ENCODE measurements at places on chromosomes 12 and 14.

GRCh38 chr14:72515779-72516770, 377.8 kb downstream of the DPF3 start:
- no peak for DNase-seq

- no peak for DNase-seq
These were observed 3.0 kb upstream of the FAM234B start for GRCh38 chr12:13041224-13041623.

GRCh38 chr14:105207996-105208737, 27.1 kb upstream of the NUDT14 start:
- no peak for DNase-seq

DNA sequence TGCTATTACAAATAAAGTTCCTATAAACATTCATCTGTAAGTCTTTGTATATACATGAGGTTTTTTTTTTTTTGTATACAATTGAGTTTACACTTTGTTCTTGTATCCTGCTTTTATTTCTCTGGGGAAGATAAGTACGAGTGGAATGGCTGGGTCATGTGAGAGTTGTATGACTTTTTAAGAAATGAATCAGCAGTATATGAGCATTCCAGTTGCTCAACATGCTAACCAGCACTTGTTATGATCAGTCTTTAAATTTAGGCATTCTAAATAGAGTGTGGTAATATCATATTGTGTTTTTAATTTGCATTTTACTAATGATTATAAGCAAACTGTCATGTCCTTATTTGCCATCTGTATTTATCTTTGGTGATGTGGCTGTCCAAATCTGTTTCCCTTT, 44.7 kb upstream of the AMIGO2 start:
- DNase-seq = no peak

GRCh38 chr14:63650256-63650952, 8.7 kb upstream of the WDR89 start:
- no peak for DNase-seq

- no peak for DNase-seq
These were observed 329.6 kb downstream of the ADGRD1 start for GRCh38 chr12:131283191-131283861.

DNA sequence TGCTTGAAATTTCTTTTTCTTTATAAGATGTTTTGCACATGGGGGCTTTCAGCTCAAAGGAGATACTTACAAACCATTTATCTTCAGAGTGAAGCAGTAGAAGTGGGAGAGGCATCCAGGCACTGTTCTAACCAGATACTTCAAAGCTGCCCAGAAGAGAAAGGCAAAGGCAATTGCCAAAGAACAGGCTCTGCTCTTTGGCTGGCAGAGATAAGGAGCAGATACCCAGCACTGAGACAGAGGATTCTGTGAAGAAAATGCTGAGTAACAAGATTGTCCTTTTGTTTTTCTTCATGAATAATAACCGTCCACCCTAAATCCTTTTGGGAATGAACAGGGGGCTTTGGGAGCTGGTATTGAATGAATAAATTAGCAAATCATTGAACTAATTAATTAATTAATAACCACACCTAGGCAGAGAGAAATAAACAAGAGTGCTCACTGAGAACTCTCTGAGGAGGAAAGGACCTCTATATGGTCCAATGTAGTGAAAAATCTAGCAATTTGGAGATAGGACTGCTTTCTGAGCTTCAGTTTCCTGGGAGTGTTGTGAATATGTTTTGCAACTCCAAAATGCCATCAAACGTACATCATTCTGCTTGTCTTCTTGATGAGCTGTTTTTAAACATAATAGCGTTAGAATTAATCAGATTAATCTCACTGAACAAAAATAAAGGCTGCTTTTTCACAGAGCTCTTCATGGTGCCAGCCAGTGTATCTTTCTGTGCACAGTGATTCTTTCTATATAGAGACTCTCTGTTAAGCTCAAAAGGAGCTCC, 192.8 kb upstream of the AMIGO2 start:
- no peak for DNase-seq

GRCh38 chr14:102221026-102221425, 81.3 kb downstream of the WDR20 start:
- no peak for DNase-seq

DNA sequence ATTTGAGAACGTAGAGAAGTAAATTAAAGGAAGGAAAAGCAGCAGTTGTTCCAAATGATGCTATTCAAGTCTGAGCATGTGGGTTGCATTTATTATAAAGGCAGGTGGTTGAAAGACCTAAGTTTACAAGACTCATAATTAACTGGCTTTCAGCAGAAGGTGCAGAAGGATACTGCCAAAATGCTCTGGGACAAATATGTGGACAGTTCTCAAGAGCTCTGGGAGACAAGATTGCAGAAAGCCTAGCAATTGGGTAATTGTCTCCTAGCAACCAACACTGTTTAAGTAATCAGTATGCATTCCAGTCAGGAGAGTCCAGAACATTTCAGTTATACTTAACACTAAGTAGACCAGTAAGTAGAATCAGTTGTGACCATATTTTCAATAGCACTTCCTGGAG, 131.5 kb downstream of the GPR135 start:
- no peak for DNase-seq

- no peak for DNase-seq
These were observed 9.8 kb downstream of the CCER1 start for GRCh38 chr12:90945070-90945649.

DNA sequence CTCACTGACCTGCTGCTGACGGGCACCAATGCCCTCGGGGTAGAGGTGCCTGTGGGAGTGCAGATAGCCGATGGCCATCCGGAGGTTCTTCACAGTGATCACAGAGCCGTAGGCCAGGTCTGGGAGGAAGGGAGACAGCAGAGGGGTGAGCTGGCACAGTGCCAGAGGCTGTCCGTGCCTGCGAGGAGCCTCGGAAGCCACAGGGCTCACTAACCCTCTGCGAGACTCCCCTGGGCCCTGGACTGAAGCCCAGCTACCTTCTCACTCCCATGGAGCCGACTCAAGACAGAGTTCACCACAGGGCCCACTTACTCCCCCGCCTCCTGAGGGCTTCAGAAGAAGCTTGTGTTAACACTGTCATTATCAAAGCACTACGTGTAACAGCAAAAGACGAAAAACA, 24.5 kb downstream of the POMT2 start:
- no peak for DNase-seq

- DNase-seq = no peak
These were observed 127.2 kb downstream of the OTOGL start for GRCh38 chr12:80226576-80226975.

DNA sequence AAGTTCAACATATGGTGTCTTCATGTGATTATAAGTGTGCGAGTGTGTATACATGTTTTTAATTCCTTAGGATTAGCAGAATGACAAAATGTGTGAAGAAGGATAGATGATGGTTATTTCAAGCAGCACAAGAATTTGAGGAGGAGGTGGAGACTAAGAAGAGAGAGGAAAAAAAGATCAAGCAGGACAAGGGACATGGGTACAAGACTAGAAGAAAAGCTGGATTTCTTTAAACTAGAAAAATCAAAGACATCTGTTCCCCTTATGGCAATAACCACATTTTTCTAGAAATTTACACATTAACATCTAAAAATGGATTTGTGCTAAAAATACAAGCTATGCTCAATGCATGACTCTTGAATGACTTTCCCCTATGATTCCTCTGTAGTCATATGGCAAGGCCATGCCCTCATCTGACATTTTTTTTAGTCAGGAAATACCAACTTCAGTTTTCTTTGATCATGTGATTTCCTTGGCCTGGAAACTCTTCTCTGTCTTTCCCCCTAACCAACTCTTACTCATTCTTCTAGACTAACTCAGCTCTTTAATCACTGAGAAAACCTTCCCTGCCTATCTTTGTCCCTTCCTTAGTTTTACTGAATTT, 435.8 kb downstream of the NRXN3 start:
- no peak for DNase-seq

- DNase-seq = peak; percentile 79
These were observed 43.7 kb downstream of the DDX11 start for GRCh38 chr12:31117203-31118011.

DNA sequence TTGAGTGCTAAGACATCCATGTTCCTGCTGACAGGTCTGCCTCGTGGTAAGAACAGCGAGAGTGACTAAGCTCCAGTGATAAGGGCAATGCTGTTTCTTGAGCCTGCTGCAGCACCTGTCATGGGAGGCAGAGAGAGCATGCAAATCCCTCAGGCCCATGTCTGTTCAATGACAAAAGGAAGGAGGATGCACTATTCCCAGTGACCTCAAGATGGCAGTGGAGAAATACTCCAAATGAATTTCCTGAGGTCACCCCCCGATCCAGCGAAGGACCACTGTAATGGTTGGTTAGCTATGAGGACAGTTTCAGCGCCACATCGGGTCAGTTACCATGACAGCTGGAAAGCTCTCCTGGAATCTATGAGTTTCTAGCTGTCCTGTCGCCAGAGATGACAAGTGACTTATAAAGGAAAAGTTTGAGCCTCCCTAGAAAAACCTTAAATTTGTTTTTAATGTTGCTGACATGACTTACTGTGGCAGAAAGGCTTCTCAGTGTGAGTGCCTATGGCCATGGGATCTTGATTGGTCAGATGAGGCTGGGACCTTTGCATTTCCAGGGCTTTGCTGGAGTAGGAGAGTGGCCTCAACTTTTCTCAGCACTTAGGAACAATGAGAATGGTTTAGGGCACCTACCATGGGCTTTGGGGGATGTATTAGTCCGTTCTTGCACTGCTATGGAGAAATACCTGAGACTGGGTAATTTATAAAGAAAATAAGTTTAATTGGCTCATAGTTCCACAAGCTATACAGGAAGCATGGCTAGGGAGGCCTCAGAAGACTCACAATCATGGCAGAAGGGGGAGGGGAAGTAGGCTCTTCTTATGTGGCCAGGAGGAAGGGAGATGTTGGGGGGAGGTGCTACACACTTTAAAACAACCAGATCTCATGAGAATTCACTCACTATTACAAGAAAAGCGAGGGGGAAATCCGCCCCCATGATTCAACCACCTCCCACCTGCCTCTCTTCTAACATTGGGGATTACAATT, 88.0 kb upstream of the TMEM260 start:
- no peak for DNase-seq

DNA sequence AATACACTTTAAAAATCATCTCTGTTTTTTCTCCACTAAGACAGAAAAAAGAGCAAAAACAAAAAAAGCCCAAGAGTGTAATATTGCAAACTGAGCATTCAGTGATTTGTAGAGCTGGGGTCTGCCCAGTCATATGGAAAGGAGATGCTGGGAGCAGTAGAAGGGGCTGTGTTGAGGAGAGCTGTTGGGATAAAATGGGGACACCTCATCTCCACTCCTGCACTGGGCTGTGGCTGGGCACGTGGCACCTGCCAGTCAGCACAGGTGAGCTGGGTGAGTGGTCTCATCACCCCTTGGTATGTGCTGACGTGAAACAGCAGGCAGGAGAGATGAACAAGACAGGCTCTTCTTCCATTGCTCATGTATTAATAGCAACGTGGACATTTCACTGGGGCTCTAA, 217.4 kb downstream of the C12orf42 start:
- no peak for DNase-seq

DNA sequence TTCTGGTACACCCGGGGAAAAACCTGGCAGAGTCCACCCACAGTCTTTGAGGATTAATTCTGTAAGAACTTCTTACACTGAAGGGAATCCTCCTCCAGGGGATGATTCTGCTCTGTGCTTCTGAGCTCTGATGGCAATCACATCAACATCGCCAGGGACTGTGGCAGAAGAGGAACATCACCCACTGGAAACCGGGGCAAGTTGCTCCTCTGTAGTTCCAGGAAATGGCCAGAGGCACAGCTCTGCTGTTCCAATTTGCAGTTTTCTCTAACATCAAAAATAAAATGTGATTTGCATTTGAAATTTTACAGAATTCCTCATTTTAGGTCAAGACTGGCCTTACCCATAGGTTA, 207.6 kb downstream of the DAD1 start:
- no peak for DNase-seq

DNA sequence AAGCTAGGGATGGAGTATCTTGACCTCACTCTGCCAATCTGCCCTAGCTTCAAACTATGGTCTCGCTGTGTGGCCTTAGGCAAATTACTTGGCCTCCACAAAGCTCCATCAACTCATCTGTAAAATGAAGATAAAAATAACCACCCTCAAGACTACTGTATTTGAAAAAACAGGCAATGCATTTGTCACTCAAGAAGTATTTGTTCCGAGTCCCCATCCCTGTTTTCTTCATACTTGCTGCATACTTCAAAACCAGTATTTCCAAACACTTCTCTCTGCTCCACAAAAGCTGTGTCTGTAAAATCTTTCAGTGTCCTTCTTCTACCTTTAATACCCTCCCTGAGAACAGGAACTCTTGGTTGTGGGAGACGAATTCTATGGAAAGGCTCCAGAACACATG, 47.9 kb downstream of the GTF2A1 start:
- no peak for DNase-seq

- DNase-seq = no peak
These were observed 46.7 kb upstream of the PNMA1 start for GRCh38 chr14:73760598-73761586.

GRCh38 chr12:114700392-114701103, 16.6 kb upstream of the TBX3 start:
- no peak for DNase-seq

DNA sequence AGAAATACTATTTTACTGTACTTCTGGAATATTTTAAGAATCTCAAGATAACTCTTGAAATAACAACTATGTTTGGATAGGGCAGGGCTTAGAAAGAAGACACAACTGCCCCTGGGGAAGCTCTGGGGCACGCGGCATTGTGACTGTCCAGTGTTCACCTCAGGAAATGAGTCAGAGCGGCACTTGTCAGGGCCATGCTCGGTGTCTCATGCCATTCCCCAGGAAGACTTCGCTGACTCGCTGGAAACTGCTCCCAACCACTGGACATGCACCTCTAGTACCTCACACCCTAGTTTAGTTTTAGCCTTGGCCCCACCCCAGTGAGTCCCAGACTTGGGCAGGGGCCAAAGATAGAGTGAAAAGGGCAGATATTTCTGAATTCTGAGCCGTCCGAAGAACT, 192.0 kb downstream of the TTC7B start:
- DNase-seq = no peak

- DNase-seq = no peak
These were observed 70.2 kb downstream of the IRF2BPL start for GRCh38 chr14:76958020-76958979.

DNA sequence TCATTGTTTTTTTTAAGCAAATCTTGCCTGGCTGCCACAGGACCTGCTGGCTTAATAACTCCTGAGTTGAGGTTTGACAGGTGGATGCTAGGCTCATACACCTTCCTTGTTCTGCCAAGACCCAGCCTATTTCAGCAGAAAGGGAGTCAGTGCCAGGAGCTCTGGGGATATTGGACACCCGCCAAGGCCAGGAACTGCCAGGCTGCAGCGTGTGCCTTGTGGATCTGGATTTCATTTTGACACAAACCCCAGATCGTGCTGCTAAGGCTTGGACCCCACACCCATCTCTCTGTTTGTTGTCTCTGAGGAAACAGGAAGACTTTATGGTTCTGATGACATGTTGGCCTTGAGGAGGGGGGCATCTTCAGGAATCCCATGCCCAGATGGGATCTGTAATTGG, 44.4 kb upstream of the PRIMA1 start:
- no peak for DNase-seq

All from activated naive CD8-positive, alpha-beta T cell treated with anti-CD3 and anti-CD28 coated beads, Interleukin-2, amount 10 ng/mL, durations not matched to agents 7 days and 5 days (primary cell).